ENCODE measurements at places on chromosomes 3 and 15.

- DNase-seq, result peak; percentile 23
These were observed 613 bp downstream of the ATP1B3 start for GRCh38 chr3:141876891-141877621.

DNA sequence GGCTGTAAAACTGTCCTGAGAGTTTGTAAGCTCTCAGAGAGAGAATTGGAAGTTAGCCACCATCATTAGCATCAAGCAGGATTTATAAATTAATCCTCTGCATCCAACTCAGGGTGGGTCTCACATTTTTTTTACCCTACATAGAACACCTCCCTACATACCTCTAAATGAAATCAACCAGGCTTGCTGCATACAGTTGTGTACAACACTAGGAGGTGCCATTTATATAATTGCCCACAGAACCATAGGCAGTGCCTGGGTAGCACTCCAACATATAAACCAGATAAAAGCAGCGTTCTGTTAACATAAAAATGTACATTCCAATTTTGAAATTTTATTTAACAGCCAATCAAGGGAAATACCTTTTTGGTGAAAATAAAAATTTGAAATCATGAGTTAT lies 48.2 kb upstream of the SELENOK start:
- DNase-seq, result no peak

DNA sequence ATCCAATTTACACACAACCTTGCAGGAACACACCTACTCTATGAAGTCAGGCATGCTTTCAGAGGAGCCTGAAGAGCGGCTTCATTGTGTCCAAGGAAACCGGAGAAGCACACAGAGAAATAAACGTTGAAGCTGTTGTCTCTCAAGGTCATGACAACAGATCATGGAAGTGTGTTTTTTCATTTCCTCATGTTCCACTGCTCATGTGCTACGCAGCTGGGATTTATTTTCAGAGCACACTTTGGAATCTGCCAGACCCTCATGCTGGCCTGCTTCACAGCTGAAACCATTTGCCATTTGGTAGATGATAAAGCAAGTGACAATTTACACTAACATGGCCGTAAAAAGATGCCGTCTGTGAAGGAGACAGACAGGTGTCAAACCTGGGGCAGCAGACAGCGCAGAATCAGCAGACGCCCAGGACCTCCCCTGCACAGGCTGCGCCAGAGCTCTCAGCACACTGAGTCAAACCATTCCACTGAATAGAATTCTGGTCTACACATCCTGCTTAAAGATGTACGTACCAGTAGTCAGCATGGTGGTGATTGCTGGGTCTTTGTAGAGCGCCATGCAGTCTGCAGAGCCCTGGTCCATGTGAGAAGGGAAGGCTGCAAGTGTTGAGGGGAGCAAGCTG lies 99.3 kb downstream of the ARNT2 start:
- no peak for DNase-seq

DNA sequence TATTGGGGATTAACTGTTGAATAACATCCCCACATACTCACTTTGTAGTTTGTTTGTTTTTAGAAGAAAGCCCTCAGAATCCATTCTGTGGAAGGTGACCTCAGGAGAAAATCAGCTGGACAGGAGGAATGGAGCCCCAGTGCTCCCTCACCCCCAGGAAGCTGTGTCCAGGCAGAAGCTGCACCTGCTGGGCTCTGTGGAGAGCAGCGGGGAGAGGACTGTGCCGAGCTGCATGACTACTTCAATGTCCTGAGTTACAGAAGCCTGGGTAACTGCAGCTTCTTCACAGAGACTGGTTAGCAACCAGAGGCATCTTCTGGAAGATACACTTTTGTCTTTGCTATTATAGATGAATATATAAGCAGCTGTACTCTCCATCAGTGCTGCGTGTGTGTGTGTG lies 14.0 kb downstream of the TIGIT start:
- no peak for DNase-seq

DNA sequence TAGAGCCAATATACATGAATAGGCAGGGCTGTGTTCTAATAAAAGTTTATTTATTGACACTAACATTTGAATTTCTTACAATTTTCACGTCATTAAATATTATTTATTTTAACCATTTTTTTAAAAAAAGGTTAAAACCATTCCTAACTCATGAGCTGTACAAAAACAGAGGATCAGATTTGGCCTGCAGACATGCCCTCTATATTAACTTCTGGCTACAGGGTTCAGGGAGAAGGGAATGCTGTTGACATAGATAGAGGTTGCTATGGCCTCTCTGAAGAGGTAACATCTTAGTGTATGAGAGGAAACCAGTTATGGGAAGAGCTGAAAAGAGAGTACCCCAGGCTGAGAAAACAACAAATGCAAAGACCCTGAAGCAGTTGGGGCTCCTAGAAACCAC lies 19.1 kb upstream of the RAP2B start:
- no peak for DNase-seq

DNA sequence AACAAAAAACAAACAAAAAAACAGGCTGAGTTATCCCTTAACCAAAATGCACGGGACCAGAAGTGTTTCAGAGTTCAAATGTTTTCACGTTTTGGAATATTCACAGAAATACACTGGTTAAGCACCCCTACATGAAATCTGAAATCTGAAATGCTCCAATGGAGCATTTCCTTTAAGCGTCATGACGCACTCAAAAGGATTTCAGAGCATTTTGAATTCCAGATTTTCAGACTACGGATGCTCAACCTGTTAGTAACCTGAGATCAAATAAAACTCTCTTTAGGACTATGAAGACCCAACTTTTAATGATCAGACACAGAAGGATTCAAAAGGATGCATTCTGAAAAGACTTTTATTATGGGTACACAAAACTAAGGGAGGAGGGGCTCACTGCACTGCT lies 9.6 kb downstream of the CLPX start:
- DNase-seq, result no peak

- DNase-seq, result no peak
These were observed at the start of gene SLC9C1 for GRCh38 chr3:112293368-112294321. TSS of gene SLC9C1 (minus strand) at chr3:112294216. CDS start at chr3:112286791, 7,425 bp downstream.
